Esophagus squamous epithelium (tissue), 5 donors: ENCODE measurements at places on chromosomes 6 and 20. TPM values are rescaled to one million over a fixed set of nuclear protein-coding genes. Genes with fewer than 3 reads are reported as not detected.

The SOX4 gene
- 4.5 TPM for total RNA-seq

The SEL1L2 gene
- total RNA-seq, result not detected

GRCh38 chr6:154308986-154309385 is 47.6 kb downstream of the IPCEF1 start:
- H3K27ac ChIP-seq, result no peak overlapping the region
- H3K27me3 ChIP-seq, result no peaks in the 10 kb centered on the region
- H3K4me3 ChIP-seq, result no peak overlapping the region
- DNase-seq, result no peak

The CST1 gene
- not detected for total RNA-seq

The DCDC2 gene
- total RNA-seq, result not detected

GRCh38 chr20:41185013-41185757 is 47.8 kb downstream of the PLCG1 start:
- DNase-seq, result no peak
- no peak overlapping the region for H3K4me3 ChIP-seq
- no peak overlapping the region for H3K27ac ChIP-seq
- H3K36me3 ChIP-seq, result no peaks in the 10 kb centered on the region
- no peaks in the 10 kb centered on the region for H3K4me1 ChIP-seq

DNA sequence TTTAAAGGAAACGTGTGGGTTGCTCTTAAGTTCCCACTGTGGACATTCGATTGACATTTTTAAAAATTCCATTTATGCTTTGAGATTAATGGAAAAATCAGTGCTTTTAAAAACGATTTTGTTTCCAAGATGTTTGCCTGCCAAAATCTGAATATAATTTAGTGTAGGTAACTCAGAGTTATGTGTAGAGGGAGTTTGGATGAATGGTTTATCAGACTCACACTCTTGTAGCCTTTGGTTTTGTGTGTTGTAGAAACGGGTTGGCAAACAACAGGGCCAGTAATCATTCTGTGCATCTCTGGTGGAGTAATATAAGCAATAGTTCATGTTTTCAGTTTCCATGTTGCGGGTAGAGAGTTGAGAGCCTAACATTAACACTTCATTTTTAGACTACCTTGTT is 140.6 kb downstream of the RPS12 start:
- no peak overlapping the region for H3K27ac ChIP-seq
- no peaks in the 10 kb centered on the region for H3K36me3 ChIP-seq
- DNase-seq, result no peak
- no peaks in the 10 kb centered on the region for H3K27me3 ChIP-seq

- H3K27ac ChIP-seq, result no peak overlapping the region
- H3K4me1 ChIP-seq, result peaks cover 6% of the 10 kb centered on the region
- no peaks in the 10 kb centered on the region for H3K27me3 ChIP-seq
These were observed 29.0 kb downstream of the SLC24A3 start for GRCh38 chr20:19241440-19241839.

DNA sequence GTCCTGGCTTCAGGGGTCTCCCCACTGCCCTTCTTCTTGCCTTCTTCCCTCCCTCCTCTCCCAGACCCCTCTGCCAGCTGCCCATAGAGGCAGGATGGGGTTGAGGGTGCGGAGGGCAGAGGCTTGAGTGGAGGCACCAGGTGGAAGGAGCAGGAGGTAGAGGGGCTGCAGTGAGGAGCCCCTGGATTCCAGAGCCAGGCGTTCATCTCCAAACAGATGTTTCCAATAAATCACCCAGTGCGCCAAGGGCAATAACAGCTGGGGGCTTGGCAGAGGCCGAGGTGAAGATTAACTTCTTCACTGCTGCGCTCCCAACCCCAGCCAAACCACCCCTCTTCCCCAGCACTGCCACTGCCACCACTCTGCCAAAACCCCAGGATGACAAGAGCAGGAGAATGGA is 10.7 kb downstream of the MDFI start:
- no peak overlapping the region for H3K4me3 ChIP-seq
- DNase-seq, result no peak
- H3K36me3 ChIP-seq, result no peaks in the 10 kb centered on the region
- H3K27me3 ChIP-seq, result peaks cover 4% of the 10 kb centered on the region

The RNF182 gene
- total RNA-seq, result not detected

The SLC12A5 gene
- total RNA-seq, result not detected

GRCh38 chr20:17872434-17872833 is 96.2 kb downstream of the SNX5 start:
- peak overlapping the region; percentile 7 for H3K27ac ChIP-seq
- no peaks in the 10 kb centered on the region for H3K27me3 ChIP-seq
- no peaks in the 10 kb centered on the region for H3K36me3 ChIP-seq
- H3K4me3 ChIP-seq, result no peak overlapping the region
